Activated CD8-positive, alpha-beta memory T cell treated with anti-CD3 and anti-CD28 coated beads for 1 hour (primary cell): ENCODE measurements at places on chromosomes 3 and 15.

DNA sequence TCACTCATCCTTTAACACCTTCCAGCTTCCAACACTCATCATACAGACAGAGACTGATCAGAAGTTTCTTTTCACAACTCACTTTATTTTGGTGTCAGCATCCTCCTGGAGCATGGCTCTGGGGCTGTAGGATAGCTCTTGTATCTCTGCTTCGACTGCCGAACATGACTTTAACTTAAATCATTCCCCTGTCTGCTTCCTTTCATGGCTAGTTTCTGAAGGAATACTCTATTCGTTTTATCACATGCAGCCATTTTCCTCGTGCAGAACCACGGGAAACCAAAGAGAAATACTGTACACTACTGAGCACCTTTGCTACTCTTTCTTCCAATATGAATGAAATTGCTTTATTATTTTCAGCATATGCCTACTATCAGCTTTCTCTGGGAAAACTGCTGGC lies 2.1 kb upstream of the TMOD2 start:
- no peak for DNase-seq

DNA sequence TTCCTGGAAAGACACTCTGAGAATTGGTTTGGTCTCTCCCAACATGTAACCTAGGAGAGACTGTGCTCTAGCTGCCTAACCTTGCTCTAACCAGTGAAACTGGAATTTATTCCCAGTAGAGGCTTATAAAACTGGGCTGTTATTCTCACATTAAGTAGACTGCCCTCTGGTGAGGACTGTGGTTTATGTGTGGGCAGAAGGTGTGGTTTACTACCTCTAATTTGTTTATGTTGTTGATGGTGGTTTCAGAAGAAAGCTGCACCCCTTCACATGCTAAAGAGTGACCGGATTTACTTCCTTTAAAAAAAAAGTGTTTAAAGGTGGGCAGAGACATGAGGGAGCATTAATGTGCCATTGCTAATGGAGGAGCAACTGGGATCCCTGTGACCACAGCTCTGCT lies 273.2 kb downstream of the MECOM start:
- DNase-seq: no peak

GRCh38 chr3:129254536-129255230 lies 5.3 kb downstream of the COPG1 start:
- no peak for DNase-seq

DNA sequence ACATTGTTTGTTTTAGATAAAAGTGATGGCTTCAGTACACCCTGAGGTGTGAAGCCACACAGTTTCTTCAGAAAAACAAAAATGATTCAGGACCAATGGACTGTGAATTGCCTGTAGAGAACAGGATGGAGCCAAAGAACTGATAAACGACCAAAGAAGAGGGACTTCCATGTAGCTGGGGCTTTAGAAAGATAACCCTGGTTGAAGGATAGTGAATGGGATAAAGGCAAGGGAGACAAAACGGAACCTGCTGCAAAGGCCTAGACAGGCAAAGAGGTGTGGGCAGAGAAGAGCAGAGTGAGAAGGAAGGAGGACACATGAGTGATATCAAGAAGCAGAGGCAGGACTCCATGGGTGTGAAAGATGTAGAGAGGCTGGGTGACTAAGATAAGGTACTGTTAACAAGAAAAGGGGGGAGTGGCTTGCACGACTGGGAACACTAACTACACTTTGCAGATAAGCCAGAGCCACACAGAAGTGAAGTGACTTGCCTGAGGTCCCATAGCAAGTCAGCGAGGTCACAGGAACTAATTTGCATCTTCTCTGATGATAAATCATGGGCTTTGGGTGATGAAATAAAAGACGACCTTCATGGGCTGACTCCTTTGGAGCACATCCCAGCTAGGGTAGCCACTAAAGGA lies 44.3 kb downstream of the RAB6B start:
- DNase-seq: no peak

- no peak for DNase-seq
Measured at GRCh38 chr15:90750186-90750585, 33.0 kb downstream of the BLM start.

- no peak for DNase-seq
Measured at GRCh38 chr3:118213892-118214291, 820.8 kb downstream of the IGSF11 start.
